ENCODE measurements at places on chromosomes 5 and 9. TPM values are rescaled to one million over a fixed set of nuclear protein-coding genes. Genes with fewer than 3 reads are reported as not detected.

- DNase-seq = no peak
- H3K27me3 ChIP-seq = peaks cover 4% of the 10 kb centered on the region
- H3K4me3 ChIP-seq = no peak overlapping the region
- H3K4me1 ChIP-seq = no peaks in the 10 kb centered on the region
- H3K27ac ChIP-seq = no peak overlapping the region
Observed at GRCh38 chr5:112514111-112514510, 95.0 kb upstream of the EPB41L4A start.

- H3K4me3 ChIP-seq = no peak overlapping the region
- no peaks in the 10 kb centered on the region for H3K27me3 ChIP-seq
- H3K36me3 ChIP-seq = peaks cover 45% of the 10 kb centered on the region
- no peak for DNase-seq
Observed at GRCh38 chr5:111447099-111447498, 65.2 kb downstream of the STARD4 start.

GRCh38 chr5:62717301-62717933, 138.8 kb downstream of the LRRC70 start:
- H3K4me1 ChIP-seq = no peaks in the 10 kb centered on the region
- DNase-seq = no peak
- H3K4me3 ChIP-seq = no peak overlapping the region

GRCh38 chr5:3609120-3609681, 13.6 kb downstream of the IRX1 start:
- H3K27ac ChIP-seq = no peak overlapping the region
- H3K4me1 ChIP-seq = no peaks in the 10 kb centered on the region
- no peak overlapping the region for H3K4me3 ChIP-seq
- no peak for DNase-seq

DNA sequence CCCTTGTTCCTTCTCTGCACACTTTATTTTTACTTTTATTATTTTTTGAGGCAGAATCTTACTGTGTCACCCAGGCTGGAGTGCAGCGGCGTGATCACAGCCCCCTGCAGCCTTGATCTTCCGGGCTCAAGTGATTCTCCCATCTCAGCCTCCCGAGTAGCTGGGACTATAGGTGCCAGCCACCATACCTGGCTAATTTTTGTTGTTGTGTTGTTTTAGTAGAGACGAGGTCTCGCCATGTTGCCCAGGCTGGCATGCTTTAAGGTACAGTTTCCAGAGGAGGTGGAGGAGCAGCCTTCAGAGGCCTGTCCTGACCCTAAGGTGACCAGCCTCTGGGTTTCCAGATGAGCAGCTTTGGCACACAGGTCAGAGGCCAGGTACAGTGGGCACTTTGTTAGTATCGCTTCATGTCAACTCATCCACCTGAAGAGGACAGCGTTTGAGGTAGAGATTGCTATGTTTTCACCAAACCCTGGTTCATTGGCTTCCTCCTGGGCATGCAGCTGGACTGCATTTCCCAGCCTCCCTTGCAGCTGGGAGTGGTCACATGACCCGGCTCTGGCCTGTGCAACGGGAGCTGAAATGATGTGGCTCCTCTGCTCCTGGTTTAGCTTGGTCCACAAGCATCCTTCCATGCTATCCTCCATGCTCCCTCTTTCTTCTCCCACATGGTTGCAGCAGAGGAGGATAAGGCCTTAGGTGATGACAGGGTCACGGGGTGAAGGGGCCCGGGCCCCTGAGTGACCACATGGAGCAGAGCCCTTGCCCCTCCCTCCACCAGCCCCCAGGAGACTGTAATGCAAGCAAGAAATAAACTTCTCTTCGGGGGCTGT, 139.3 kb upstream of the IER5L start:
- no peak overlapping the region for H3K27ac ChIP-seq
- H3K36me3 ChIP-seq = no peaks in the 10 kb centered on the region
- no peaks in the 10 kb centered on the region for H3K27me3 ChIP-seq
- DNase-seq = no peak

DNA sequence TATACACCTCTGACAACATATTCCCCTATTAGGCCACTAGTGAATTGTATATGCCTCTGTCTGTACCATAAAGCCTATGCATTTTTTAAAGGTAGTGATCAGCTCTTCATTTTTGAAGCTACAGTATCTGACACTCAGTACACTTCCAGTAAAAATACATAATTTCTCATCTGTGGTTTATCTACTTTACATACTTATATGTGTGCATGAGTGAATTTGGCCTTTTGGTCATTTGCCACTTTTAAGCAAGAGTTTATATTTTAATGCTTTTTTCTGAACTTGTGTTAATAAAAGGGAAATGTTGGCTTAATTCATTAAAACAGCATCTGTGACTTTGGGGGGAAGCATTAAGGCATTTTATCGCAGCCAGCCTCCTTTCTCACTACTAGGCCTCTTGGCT, 47.8 kb downstream of the ST8SIA4 start:
- peaks cover 53% of the 10 kb centered on the region for H3K4me1 ChIP-seq
- peaks cover 45% of the 10 kb centered on the region for H3K36me3 ChIP-seq
- H3K27me3 ChIP-seq = no peaks in the 10 kb centered on the region
- H3K27ac ChIP-seq = peak overlapping the region; percentile 37
- H3K4me3 ChIP-seq = no peak overlapping the region

DNA sequence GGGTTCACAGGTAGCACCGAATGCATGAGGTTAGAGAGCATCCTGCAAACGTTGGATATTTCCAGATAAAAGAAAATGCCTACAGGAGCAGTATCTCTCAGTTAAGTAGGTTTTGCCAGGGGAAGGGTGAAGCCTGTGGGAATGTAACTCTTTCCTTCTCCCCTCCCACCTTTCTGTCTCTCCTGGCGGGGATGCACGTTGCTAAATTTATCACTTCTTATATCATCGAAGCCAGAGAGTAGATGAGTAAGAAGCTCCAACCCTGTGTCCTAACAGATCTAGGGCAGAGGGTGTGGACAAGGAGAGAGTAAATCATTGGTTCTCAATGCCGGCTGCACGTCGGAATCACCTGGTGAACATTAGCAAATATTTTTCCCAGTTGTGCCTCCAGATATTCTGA, 457.5 kb downstream of the ENC1 start:
- H3K36me3 ChIP-seq = no peaks in the 10 kb centered on the region
- DNase-seq = no peak
- no peak overlapping the region for H3K27ac ChIP-seq
- H3K4me3 ChIP-seq = no peak overlapping the region
- no peaks in the 10 kb centered on the region for H3K4me1 ChIP-seq

DNA sequence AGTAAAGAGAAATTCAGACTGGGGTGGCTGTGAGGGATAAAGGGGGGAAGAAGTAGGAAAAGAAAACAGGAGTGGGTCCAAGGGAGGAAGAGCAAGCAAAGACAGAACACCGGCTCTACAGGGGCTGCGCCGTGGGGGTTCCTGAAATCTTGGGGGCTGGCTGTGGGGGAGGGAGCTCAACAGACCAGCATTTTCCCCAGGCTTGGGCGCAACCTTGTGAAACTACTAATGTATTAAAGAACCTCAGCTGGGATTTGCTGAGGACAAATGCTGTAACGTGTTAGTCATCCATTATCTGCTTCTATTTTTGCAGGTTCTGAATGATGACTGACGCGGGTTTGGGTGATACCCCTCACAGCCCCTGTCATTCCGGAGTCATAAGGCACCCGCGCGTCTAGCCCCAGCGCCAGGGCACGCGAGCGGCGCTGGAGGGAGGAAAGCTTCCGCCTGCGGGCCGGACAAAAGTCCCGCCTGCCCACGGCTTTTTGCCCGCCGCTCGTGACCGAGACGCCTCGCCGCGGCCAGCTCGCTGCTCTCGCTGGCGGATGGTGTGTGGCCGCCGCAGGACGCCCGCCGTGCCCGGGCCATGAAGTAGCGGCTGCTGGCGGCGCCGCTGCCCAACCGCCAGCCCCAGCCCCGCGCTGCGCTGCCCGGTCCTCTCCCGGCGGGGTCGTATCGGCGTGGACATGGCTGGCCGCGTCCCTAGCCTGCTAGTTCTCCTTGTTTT, 110.6 kb downstream of the PAM start:
- H3K36me3 ChIP-seq = peaks cover 24% of the 10 kb centered on the region
- H3K4me3 ChIP-seq = peak overlapping the region; percentile 60
- H3K4me1 ChIP-seq = peaks cover 13% of the 10 kb centered on the region

- H3K27me3 ChIP-seq = no peaks in the 10 kb centered on the region
- no peak for DNase-seq
- H3K4me3 ChIP-seq = no peak overlapping the region
- no peak overlapping the region for H3K27ac ChIP-seq
Observed at GRCh38 chr5:109779036-109779735, 89.5 kb downstream of the MAN2A1 start.

DNA sequence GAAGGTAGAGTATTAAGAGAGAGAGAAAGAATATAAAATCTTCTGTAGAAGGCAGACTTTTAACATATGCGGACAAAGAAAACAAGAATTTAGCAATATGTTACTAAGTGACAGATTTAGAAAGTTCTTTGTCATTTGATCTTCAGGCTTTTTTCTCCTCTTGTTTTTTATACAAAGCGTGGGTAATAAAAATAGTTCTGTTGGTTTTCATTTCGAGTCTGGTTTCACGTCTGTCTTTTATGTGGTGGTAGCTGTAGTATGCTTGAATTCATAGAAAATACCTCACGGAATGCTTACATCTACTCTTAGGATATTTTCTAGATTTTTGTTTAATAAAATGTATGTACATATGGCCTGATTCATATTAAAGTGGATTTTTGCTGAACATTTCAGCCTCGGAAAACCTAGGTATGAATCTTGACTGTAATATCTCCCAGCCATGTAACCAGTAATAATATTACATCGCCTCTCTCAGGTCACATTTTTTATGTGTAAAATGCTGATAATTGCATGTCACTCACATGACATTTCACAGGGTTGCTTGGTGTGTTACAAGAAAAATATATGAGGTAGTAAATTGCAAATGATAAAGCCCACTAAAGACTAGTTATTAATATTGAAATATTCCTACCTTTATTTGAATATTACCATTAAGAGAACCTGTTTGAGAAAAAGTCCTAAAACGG, 72.5 kb upstream of the TAF11L2 start:
- H3K27me3 ChIP-seq = no peaks in the 10 kb centered on the region
- no peak overlapping the region for H3K4me3 ChIP-seq
- no peaks in the 10 kb centered on the region for H3K4me1 ChIP-seq
- H3K27ac ChIP-seq = no peak overlapping the region
- no peak for DNase-seq
- H3K36me3 ChIP-seq = no peaks in the 10 kb centered on the region

DNA sequence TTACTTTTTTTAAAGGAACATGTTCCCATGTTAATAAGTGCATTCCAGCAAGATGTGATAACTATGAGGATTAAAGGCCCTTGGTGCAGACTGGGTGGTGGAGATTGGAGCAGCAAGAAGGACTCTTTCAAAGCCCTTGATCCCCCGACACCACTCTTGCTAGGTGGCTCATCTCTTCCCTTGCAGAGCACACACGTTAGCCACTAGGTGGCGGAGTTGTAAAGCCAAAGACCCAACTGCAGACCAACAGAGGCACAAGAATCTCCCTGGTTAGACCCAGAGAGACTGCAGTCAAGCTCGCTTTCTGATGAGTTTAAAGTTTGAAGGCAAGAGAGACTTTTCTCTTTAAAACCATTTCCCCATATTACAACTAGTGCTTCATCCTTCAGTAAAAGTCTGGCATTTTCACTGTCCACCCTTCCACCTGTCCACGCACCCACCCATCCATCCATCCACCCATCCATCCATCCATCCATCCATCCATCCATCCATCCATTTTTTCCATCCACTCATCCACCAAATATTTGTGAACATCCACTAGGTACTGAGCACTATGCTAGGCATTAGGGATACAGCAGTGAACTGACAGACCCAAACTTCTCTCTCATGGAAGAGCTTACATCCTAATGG, 226.9 kb downstream of the MSX2 start:
- no peaks in the 10 kb centered on the region for H3K36me3 ChIP-seq
- no peaks in the 10 kb centered on the region for H3K4me1 ChIP-seq
- DNase-seq = peak; percentile 57
- no peak overlapping the region for H3K27ac ChIP-seq
- H3K27me3 ChIP-seq = peaks cover 8% of the 10 kb centered on the region
- H3K4me3 ChIP-seq = no peak overlapping the region

DNA sequence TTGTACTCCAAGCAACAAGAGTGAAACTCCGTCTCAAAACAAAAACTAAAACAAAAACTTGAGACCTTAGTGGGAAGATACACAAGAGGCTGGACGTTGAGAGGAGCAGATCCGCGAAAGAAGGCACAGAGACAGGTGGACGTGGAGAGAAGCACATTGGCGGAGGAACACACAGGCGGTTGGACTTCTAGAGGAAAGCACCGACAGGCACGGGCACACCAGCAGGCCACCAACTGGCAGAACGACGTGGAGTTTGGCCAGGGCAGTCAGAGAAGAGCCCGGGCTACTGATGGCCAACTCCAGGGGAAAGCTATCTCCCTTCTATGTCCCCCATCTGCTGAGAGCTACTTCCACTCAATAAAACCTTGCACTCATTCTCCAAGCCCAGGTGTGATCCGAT, 482.7 kb downstream of the GABRG2 start:
- no peaks in the 10 kb centered on the region for H3K27me3 ChIP-seq
- no peaks in the 10 kb centered on the region for H3K4me1 ChIP-seq
- H3K4me3 ChIP-seq = no peak overlapping the region
- no peak for DNase-seq
- H3K27ac ChIP-seq = no peak overlapping the region

- DNase-seq = peak; percentile 42
- H3K4me1 ChIP-seq = peaks cover 50% of the 10 kb centered on the region
- peaks cover 1% of the 10 kb centered on the region for H3K36me3 ChIP-seq
- peak overlapping the region; percentile 90 for H3K27ac ChIP-seq
- no peaks in the 10 kb centered on the region for H3K27me3 ChIP-seq
Observed at GRCh38 chr5:139635606-139636206, 12.4 kb upstream of the CXXC5 start.

GRCh38 chr9:135976531-135976930, 15.4 kb upstream of the UBAC1 start:
- no peaks in the 10 kb centered on the region for H3K36me3 ChIP-seq
- H3K4me3 ChIP-seq = no peak overlapping the region
- peaks cover 20% of the 10 kb centered on the region for H3K4me1 ChIP-seq
- no peaks in the 10 kb centered on the region for H3K27me3 ChIP-seq

Gene APBA1
- total RNA-seq = 0.07 TPM

Gene CCNB1
- total RNA-seq = 175 TPM

Gene PCDHA13
- total RNA-seq = not detected

Gene CXCL14
- not detected for total RNA-seq

Gene SNX24
- 2.3 TPM for total RNA-seq
